ENCODE measurements at places on chromosomes 1 and 21. TPM values are rescaled to one million over a fixed set of nuclear protein-coding genes. Genes with fewer than 3 reads are reported as not detected.

GRCh38 chr1:213973129-213973528, 14.6 kb upstream of the PROX1 start:
- DNase-seq: no peak

Gene INKA2
- total RNA-seq: 0.45 TPM

Gene OSCP1
- 1.2 TPM for total RNA-seq

Gene SPRR2E
- not detected for total RNA-seq

Measured in natural killer cell treated with Interleukin-12 subunit alpha and Interleukin-12 subunit beta and Interleukin-15 and Interleukin-18, amount 100 ng/mL, for 72 hours (primary cell).